WTC11 (cell line): ENCODE measurements at places on chromosomes 2 and 18.

- DNase-seq, result no peak
Measured at GRCh38 chr2:212797484-212798205, 259.0 kb upstream of the ERBB4 start.

- no peak for DNase-seq
Measured at GRCh38 chr2:181474222-181474881, 17.2 kb downstream of the ITGA4 start.

GRCh38 chr2:110655701-110656100 lies 22.2 kb downstream of the BUB1 start:
- no peak for DNase-seq

DNA sequence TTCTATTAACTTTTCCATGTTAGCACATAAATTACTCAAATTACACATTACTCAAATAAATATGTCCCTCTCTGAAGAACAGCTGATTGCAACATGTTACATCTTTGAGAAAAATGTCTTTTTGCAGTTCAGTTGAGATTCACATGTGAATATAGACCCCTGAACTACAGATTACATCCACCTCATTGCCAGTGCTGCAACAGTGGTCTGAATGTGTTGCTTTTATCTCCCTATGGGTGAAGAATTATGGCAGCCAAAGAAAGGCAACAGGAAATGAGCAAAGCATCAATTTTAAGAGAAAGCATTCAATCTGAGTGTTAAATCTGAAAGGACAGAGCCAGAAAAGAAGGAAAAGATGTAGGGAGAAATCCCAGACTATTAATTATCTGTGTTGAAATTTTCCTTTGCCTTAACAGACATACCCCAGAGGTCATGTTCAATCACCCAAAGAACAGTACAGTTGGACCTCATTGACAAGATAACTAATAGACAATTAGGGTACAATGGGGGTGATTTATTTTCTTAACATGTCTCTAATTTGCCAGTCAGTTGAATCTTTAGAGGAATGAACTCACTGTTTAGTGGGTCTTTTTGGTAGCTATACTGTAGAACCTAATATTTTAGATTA lies 620.2 kb downstream of the CPS1 start:
- DNase-seq, result no peak

DNA sequence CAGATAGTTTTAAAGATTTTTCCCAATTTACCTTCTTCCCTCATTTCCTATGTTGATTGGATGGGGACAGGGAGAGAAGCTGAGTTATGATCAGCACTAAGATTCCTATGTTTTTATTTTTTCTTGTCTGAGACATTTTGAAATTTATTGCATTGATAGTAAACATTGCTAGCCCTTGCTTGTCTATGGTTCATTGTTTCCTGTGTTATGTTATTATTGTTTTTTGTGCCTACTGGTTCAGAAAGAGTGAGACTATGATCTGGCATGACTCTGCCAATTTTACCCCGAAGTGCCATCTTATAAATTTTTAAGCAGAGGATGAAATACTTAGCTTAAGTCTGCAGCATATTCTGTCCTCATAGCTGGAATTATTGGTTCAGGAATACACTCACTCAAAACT lies 478.5 kb downstream of the MBD2 start:
- no peak for DNase-seq

DNA sequence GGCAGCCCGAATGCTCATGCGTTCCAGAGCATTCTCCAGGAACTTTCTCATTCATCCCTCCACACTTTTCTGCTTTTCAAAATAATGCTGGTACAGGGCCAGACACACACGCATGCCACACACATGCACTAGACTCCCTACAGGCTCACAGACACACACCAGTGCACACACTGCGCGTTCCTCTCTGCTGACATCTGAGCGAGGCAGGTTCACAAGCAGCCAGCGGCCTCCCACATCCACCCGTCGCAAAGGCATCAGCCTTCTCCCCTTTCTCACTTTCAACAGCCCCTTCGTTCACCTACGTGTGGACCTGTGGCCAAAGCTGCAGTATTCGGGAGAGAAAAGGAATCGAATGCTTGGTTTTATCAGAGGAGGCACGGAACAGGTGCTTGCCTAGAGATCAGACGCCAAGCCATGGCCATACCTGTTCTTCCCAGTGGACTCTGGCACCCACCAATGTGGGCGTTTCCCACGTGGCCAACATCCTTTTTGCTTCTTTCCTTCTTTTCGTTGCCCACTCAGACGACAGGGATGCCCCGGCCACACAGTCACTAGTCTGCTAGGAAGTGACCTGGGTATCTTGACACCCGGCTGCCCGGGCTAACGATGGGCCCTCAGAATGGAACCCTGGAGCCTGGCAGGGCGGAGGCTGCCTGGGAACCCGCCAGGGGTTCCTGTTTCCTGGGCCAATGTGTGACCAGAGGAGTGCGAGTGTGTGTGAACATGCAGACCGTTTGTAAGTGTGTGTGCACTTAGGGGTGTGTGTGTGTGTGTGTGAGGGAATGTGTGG lies 85.8 kb upstream of the ID2 start:
- no peak for DNase-seq

GRCh38 chr18:37654731-37655369 lies 89.3 kb upstream of the CELF4 start:
- DNase-seq, result no peak

DNA sequence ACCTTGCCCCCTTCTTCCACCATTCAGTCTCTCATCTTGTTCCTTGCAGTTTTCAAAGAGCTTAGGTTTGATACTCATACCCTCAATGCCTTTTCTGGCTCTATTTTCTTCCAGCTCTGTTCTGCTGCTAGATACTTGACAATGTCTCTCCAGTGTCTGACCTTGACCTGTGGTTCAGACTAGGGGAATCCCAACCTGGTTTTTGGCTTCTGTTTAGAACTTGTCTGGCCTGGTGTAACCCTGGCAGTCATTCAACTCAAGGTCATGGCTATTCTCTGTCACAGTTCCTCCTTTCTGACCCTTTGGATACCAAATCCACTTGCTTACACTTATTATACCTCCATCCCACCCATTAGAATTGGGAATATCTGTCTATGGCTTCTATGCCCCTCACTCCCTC lies 31.8 kb upstream of the IMP4 start:
- no peak for DNase-seq

DNA sequence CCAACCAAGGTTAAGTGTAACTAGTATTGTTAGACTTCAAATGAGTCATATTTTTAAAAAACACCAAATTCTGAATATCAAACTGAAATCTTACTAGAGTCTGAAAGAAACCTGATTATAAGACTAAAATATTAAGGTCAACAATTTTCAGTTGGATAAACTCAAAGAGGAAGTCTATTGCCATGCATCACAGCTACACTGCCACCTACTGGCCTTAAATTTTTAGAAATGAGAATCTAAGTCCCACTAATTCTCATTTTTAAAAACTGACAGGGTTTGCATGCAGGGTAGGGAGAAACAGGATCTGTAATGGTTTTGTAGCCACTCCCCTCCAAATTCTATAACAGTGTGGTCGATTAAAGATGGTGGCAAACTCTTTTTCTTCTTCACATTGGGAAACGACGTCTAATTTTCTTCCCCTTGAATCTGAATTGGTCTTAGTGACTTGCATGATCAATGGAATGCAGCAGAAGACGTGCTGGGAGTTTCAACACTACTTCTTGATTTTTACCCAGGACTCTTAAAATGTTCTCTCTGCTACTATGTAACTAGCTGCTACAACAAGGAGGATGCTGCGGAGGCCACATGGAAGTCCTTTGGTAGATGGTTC lies 176.1 kb upstream of the SESTD1 start:
- DNase-seq, result no peak

DNA sequence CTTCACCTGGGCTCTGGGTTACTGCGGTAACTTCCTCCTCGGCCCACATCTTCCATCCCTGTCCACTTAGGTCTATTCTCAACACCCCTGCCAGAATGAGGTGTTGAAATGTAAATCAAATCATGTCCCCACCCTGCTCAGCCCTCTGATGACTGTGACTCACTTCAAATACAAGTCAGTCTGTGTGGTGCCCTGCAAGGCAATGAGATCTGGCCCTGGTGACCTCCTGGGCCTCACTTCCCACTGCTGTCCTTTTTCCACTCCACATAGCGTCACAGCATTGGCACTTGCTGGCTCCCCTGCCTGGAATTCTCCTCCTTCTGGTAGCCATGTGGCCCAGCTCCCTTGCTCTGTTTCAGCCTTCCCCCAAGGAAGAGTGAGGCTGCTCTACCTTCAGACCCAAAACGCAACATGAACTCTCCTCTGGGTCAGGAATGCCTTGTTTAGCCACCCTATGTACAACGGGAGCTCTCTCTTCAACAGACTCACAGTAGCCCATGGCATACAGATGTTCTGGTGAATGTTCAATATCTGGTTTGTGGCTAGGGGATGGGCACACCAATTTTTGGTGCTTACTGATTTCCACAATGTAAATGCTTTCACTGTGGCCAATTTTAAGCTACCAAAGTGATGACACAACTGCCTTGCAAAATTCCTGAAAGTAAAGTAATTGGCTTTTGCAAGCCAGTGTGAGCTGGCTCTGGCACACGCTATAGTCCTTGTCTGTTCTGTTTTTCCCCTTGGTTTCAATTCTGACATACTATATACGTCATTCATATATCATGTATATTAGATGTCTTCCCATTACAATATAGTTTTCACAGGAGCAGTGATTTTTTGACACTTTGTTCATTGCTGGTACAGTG lies 550.3 kb upstream of the HS6ST1 start:
- no peak for DNase-seq

- no peak for DNase-seq
Measured at GRCh38 chr2:137729305-137729704, 235.0 kb upstream of the HNMT start.

DNA sequence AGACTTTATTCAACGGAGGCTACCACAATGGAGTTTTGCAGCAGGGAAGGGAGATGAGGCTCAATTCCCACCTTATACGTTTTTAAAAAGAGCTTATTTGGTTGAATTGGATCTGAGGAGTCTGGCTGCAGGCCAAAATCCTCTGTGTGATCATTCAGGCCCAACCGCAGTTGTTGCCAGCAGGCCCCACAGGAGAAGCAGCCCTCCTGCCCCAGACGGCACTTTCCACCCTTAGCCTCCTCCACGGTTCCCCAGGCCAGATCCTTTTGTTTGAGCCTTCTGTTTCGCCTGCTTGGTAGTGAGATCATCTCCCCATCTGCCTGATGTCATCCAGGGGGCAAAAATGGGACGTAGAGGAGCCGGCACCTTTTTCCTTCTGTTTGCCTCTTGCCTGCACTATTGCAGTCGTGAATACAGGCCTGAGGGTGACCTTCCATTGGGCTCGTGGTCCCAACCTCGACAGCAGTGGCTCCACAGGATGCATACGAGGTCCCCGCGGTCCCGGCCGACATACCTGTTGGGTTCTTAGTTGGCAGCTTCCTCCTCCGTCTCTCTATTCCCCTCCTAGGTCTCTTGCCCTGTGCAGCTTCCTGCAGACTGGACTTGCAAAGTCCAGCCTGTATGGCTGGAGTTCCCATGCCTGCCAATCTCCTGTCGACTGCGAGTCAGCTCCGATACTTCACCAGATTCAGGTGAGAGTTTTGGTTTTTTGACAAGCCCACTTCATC lies 9.3 kb upstream of the GPR35 start:
- DNase-seq, result no peak

GRCh38 chr2:204585930-204586329 lies 40.7 kb downstream of the PARD3B start:
- no peak for DNase-seq

DNA sequence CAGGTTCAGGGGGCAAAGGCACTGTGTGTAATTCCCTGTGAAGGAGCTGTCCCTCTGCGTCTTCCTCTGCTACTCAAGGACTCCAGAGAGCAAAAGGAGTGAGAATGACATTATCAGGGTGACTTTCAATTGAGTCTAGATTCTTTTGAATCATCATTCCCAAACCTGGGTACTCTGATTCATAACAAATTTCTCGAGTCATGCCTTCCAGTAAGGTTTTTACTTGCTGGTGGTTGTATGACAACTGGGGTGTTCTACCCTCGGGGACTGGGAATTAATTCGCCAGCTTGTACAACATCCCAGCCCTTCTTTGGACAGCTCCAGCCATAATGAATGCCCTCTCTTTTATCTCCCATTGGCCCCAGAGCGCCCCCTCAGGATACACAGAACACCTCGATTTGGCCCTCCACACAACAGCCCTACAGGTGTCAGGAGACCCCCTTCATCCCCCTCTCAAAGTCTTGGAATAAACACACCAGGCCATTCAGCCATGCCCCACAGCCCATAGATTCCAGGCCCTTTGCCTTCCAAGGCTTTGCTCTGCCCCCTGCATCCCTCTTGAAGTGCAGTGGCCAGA lies 254.5 kb downstream of the KLHL29 start:
- no peak for DNase-seq

DNA sequence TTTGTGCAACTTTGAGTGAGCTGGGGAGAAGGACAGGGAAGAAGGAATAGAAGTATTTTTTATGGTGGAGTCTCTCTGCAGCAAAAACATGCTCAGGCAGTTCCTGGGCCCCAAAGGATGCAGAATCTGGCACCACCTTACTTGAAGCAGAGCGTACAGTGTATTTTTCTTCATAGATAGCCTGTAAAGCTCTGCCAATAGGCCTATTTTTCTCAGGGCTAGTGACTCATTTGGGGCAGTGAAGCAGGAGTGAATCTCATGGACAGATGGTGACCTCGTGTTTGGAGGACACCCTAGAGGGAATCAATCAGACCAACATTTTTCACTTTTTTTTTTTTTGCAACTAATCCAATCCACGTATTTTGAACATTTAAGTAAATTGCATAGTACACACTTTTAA lies 268.1 kb upstream of the CXCR4 start:
- DNase-seq, result no peak

DNA sequence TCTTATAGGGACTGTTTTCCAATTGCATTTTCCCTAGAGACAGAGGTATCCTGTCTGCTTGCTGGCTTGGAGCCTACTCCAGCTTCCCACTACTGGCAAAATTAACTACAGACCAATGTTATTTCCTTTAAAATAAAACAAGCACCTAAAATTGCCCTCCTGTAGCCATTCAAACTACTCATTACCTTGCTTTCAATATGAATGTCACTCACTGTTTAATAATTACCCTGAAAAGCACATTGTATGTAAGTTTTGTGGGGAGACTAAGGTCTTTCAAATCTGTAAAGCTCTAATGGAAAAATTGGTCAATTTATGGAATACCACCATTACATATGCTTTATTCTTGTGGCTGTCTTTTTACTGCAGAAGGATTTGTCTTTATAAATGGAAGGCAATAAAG lies 87.3 kb downstream of the DOCK10 start:
- no peak for DNase-seq

DNA sequence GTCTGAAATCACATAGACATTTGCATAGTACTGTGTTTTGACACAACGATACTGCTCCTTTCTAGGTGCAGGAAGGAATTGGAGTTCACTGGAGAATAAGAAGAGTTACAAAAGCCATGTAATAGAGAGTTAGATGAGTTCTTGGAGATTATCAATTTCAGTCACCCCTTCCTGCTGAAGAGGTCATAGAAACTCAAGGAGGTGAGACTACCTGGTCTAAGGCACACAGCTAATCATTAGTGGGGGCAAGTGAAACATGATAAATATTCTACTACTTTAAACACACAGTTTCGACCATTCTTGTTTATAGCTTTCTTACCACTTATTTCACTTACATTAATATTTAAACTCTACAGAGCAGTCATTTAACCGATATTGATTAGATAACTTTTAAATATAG lies 286.9 kb upstream of the NXPH2 start:
- DNase-seq, result no peak
